ENCODE measurements at places on chromosomes 6 and 20.

GRCh38 chr6:56220078-56220477 is 27.3 kb downstream of the COL21A1 start:
- DNase-seq, result no peak

DNA sequence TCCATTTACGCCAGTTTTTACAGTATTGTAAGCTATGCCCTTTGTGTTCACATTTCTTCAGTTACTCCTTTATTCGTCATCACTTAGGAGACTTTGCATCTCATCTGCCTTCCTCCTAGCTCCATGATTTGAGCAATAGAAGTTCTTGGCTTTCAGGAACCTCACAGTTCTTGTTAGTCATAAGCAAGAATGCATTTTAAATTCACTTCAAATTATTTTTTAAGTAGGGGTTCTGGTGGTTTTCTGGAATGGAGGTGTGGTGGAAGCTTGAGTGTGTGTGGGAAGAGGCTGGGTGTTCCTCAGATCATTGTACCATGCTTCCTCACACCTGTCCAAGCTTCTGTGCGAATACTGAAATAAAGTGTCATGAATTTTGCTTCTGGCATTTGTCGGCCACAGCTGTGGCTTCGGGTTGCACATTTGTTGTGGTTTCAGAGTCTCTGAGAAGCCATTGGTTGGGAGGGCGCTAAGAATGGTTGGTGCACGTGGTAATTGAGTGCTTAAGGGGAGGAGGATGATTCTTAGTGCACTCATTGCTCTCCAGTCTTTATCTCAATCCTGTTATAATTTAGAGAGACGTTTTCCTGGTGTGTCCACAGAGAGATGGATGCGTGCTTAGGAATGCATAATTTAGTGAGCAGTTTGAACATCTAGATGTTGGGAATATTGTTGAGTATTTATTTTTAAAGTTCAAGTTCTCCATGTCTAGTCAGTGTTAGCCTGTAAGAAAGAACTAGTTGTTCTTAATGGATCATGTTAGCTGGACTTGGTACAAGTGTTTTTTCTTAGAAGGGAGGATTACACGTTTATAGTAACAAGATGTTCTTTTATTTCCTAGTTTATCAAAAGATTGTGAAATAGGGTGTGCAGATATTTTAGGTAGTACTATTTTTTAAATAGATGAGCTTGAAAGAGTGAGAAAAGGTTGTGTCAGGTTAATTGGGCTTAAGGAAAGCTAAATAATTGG is 31.9 kb downstream of the FOXO3 start:
- DNase-seq, result no peak

DNA sequence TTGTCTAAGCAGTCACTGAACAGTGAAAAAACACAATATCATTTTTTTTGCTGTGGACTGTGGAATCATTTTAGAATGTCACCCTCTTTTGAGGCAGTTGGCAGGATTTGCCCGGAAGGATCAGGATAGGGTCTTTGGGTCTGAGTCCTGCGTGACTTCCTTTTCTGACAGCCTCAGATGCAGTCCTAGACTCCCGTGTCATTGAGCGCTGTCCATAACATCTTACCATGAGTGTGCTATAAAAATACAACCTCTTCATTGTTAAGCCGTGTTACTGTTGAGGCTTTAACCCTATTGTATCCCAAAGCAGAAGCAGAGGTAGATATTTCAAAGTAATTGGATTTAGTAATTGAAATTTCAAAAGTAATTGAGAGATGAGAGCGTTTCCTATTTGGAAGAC is 30.6 kb downstream of the ARID1B start:
- DNase-seq, result no peak

- DNase-seq, result no peak
These were observed 382.4 kb downstream of the PKHD1 start for GRCh38 chr6:51704932-51705540.

GRCh38 chr6:153790048-153790447 is 249.0 kb upstream of the OPRM1 start:
- no peak for DNase-seq

- DNase-seq, result no peak
These were observed 88.3 kb downstream of the SLX4IP start for GRCh38 chr20:10523443-10523842.

Data from thoracic aorta (tissue), 2 donors.